ENCODE measurements at places on chromosomes 16 and 17.

DNA sequence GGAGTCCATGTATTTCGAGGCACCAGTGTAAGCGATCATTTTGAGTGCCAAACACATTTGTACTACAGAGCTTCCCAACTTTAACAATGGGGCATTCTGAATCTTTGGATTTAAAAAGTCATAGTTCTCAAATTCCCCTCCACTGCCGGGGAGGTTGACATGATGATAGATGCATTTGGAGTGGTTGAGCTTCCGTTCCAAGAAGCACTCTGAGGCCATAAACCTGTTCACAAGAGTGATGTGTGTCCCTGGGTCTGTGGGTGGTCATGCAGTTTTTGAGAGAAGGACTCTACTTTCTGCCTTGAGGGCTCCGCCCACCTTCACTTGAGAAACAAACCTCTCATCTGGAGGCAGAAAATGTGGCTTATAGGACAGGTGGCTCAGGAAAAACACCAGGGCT, 43.7 kb downstream of the IRX5 start:
- no peak for DNase-seq

DNA sequence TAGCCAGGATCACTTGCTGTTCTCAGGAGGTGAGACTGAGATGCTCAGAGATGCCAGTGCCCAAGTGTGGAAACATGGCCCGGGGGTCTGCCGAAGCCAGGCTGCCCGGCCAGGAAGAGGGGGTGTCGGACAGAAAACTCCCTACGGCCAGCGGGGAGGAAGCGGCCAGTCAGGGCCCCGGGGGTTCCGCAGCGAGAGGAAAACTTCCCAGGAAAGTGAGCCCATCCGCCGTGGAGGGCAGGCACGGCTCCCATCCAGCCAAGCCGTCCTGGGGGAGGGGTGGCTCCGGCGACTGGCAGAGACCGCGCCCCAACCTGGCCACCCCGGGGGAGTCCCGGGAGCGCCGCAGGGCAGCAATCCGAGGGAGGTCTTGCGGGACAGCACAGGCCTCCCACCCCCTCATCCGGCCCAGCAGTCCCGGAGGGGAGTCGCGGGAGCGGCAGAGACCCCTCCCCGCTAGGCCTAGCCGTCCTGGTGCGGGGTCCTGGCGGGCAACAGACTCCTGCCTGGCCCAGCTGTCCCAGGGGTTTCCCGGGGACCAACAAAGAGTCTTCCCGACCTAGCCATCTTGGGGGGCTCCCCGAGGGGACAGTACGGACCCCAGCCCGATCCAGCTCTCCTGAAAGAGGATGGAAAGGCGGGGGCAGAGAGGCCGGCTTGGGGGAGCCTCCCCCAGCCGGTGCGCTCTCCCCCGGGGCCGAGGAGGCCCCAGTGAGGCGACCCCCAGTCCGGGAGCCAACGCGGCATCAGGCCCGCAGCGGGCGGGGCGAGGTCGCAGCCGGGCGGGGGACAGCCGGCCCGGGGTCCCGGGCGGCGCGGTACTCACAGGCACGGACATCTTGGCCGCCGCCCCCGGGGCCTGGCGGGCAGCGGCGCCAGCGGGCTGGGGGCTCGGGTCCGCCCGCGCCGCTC, 13.8 kb upstream of the BCAR1 start:
- no peak for DNase-seq

- no peak for DNase-seq
Measured at GRCh38 chr16:11417487-11417886, 72.2 kb downstream of the RMI2 start.

DNA sequence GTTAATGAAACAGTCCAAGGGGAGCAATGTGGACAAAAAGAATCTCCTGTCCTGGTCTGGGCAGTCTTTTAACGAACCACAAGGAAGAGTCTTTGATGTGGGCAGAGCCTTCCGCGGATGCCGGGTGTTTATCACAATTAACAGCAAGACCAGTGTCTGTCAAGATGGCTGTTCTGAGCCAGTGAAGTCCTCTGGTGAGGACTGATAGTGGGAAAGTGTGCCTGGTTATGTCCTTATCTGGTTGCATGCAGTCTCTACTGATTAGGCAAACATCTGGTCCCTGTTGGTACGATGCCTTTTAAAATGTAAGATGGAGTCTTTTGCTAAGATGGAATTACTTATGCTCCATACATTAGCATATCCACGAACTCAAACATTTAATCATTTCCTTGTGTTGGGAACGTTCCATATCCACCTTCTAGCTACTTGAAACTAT, 88.5 kb downstream of the ZNF18 start:
- DNase-seq: no peak

DNA sequence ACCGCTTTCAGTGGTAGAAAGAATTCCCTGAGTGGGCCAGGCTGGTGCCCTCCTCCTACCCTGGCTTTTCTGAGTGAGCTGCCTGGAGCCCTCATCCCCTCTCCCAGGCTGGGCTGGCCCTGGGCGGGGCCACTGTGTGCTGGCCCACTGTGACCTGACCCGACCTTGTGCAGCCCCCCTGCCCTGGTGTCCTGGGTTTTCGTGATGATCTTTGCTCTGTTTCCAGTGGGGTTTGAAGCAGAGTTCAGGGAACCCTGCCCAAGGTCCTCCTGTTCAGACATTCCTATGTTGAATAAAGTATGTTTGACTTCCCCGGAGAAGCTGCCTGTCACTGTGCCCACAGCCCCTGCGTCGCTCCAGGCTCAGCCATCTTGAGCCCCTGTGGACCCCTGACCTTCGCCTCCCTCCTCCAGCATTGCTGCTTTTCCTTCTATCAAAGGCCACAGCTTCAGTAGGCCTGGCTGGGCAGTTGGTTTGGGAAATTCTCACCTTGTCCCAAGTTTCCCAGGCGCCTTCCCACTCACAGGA, 13.7 kb upstream of the NAGLU start:
- DNase-seq: no peak

DNA sequence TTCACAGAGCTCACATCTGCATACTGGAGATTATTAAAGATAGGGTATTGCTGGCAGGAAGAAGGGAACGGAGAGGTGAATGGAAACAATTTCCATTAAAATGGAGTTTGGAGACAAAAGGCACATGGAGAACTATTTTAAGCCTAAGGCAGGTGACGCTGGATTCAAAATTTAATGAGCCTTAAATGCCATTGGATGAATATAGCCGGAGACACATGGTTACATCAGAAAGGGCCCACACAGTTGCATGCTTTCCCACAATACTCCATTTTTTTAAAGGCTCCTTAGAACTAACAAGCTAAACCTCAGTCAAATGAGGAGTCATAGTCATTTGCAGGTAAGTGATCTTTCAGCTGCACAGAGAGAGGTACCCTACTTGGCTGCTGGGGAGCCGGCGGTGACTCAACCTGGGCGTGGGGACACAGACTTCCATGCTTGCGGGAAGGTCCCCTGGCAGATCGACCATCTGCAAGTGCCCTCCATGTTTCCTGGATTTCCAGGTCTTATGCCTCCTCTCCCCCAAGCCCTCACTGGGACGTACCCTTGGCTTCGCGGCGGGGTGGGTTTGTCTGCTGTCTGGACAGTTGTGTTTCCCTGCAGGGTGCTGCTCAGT, 259.2 kb downstream of the CBLN1 start:
- DNase-seq: no peak

DNA sequence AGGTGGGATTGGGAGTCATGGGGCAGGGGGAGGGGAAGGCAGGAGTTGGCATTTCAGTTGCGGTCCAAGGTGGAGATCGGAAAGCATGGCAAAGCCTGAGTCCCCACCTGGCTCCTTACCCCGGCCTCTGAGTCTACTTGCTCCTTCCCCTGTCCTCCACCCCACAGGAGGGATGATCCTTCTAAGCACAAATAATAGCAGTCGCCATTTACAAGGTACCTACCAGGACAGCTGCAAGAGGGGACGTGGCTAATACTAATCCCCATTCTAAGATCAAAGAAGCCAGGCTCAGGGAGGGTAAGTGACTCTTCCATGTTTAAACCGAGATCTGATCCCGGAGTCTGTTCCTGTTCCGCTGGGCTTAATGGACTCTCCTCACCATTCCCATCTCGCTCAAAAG, 396.3 kb downstream of the SLC39A11 start:
- no peak for DNase-seq

GRCh38 chr17:5297245-5297644, 15.2 kb downstream of the RABEP1 start:
- DNase-seq: no peak

DNA sequence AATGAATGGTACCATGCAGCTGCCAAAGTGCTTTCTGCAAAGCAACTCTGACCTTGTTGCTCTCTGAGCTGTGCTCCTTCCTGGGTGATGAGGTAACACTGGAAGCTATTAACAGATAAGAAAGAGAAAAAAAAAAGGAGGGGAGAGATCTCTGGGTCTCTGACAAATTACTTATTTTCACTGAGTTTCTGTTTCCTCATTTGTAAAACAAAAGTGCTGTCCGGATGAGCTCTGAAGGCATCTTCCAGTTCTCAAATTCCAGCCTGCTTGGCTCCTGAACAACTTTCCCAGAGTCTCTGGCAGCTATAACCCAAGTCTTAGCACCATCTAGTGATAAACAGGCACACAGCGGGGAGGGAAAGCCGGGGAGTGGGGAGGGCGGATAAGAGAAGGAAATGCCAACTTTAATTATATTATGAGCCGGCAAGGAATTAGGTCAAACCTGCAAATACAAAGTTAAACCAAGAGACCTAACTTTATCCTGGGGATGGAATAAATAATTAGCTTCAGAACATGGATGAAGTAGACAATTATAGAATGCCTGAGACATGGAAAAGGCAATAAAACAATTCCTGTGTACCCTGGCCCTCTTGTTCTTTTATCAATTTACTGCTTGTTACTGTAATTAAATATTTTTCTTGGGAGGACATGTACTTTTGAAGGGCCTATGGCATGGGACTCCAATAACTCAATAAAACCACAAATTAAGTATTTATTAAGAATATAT, 61.3 kb upstream of the KIFC3 start:
- no peak for DNase-seq

DNA sequence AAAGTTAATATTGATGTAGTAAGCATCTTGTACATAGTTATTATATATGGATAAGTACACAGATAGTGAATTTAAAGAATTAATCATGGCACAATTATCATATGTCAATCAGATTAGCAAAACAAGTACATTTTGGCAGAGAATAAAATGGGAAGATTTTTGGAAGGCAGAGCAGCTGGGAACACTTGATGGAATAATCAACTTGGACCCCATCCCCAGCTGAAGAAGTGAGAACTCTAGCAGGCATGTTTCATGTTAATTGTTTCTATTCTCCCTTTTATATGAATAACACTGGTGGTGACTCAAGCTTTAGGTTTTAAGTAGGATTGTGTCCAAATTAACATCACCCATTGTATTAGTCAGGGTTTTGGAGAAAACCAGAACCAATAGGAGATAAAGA, 198.7 kb downstream of the KCNJ2 start:
- DNase-seq: no peak

GRCh38 chr16:70267516-70267915, 15.8 kb upstream of the EXOSC6 start:
- no peak for DNase-seq

DNA sequence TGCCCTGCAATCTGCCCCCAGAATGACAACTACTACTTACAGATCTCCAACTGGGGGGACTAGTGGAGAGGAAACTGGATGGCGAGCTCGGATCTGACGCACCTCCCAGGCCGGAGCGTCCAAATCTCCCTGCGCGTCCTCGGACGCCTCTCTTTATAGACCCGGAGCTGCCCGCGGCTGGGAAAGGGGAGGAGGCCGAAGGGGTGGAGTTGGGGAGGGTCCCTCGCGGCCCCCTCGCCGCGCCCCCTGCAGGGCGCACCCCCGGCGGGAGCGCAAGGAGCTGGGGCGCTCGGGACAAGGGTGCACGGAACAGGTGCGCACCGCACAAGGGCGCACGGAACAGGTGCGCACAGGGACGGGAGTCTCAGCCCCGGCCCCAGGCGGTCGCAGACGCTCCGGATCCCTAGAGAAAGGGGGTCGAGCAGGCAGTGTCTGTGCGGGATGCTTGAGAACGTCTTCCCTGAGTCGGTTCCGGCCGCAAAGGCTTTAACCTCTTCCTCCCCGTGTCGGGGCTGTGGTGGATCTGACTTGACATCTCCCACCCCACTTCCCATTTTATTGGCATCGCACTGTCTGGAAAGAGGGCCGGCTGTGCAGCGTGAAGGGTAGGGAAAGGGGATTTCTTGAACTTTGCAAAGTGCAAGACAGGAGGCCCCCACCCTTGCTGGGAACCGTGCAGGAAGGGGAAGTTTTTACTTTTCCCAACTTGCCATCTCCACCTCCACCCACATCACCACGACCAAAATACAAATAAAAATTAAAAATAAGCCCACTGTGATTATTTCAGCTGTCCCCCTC, at the start of gene MYH11:
TSS of gene MYH11 (minus strand) at position 128 of the 798 bp plus-strand sequence. CDS start 18,776 bp downstream, outside the sequence.
- DNase-seq: no peak

DNA sequence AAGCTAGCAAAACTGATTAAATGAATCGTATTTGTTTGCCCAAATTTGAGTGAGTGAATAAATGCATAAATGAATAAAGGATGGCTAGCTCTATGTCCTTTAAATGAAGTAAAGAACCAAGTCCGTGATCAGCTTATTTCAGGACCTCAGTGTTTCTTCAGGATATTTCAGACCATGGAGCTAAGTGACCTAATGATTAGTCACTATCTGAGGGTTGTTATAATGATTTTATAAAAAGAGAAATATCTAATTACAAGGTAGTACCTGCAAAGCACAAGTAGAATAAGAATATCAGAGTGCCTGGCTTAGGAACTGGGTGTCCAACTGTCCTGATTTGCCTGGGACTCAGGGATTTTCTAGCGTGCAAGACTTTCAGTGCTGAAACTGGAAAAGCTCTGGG, 12.5 kb downstream of the KCNJ2 start:
- no peak for DNase-seq

DNA sequence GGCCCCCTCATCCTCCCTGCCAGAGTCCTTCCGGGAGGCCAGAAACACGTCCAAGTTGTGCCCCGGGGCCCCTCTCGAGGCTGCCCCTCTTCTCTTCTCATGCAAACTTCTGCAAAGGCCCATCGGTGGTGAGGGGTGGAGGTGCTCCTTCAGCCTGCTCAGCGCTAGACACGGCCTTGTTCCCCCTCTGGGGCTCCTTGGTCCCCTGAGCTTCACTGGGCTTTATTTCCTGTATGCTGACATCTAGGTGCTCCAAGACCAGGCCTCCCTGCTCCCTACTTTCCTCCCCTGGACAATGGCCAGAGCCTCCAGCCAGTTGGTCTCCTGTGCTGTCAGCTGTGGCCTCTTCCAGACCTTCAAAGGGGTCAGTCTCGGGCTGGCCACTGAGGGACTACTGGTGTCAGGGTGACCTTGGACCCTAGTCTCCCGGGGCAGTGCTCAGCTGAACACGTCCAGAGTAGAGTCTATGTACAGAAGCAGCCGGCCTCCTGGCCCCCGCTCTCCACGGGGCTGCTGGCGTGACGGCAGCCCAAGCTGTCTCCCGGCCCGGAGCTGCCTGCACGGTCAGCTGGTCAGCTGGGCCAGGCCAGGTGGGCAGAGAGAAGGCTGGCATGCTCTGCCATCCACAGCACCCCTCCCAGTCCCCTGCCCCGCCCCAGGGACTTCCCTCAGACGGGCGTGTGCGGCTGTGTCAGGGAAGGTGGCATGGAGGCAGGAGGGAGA, 1.7 kb upstream of the PRR35 start:
- DNase-seq: no peak

GRCh38 chr16:11639925-11640899, 28.0 kb upstream of the SNN start:
- DNase-seq: no peak

GRCh38 chr16:50711862-50712559, 18.6 kb downstream of the NOD2 start:
- no peak for DNase-seq
